Smooth muscle cell of bladder (primary cell): ENCODE measurements at places on chromosomes 4 and X. TPM values are rescaled to one million over a fixed set of nuclear protein-coding genes. Genes with fewer than 3 reads are reported as not detected.

TAF7L gene
- 0.37 and 0.43 TPM in 2 replicates for total RNA-seq

TRIM61 gene
- total RNA-seq, result 2.1 and 2.6 TPM in 2 replicates

IGSF1 gene
- total RNA-seq, result not detected in 2 replicates

MAGEB1 gene
- not detected in 2 replicates for total RNA-seq

ZNF157 gene
- total RNA-seq, result 0.14 TPM in 1 of 2 replicates, not detected in the other

KCTD8 gene
- not detected in 2 replicates for total RNA-seq

NLRP2B gene
- total RNA-seq, result under 0.01 TPM in 2 replicates
